Fibroblast of skin of right quadriceps (primary cell): ENCODE measurements at places on chromosomes 16 and 17.

DNA sequence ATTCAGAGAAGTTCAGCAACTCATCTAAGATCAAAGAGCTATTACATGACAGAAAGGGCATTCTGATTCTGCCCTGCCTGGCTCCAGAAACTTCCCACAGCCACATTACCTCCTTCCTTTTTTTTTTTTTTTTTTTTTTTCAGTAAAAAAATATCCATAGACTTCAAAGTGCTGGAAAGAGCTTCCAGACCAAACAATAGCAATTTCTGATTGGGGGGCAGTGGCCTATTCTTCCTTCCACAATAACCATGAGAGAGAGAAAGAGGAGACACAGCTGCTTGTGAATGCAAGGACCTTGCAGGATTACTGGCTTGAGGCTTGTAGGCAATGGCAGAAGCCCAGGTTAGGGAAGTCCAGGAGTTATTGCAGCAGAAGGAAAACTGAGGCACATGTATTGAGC lies 151.0 kb upstream of the TOX3 start:
- no peak for DNase-seq

DNA sequence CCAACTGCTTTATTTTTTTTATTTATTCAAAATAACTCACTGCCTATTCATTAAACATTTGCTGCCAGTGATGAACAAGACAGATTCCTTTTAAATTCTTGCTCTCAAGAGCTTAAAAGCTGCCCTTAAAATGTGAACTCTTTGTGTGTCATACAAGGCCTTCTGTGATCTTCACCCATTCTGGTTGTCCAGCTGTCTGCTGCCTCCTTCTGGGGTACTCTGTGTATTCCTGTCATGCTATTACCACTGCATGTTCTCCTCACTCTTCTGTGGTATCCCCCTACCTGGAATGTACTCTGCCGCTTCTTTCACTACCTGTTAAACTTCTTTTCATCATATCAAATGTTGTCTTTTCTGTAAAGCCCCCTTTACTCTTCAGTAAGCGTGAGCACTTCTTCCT lies 165.8 kb downstream of the CHD9 start:
- peak; percentile 28 for DNase-seq

GRCh38 chr17:7022781-7023571 lies at the start of gene BCL6B:
TSS of gene BCL6B (plus strand) at chr17:7023050. CDS start at chr17:7023672, 622 bp downstream.
- DNase-seq = no peak

DNA sequence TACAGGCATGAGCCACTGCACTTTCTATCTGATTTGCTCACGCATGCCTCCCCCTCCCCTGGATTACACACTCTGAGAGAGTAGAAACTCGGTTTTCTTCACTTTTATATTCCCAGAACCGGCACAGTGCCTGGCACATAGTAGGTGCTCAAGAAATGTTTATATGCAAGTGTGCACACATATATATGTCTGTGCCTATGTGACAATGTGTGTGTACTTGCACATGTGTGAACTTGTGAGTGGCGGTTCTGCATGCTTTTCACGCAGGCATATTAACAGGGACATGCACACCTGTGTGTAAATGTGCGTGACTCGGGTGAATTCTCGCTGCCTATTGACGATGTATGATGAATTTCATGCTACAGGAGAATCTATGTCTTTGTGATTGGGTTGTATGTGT lies 22.1 kb upstream of the IL21R start:
- no peak for DNase-seq

- no peak for DNase-seq
These were observed 2.3 kb upstream of the ZNF500 start for GRCh38 chr16:4769306-4769638.

DNA sequence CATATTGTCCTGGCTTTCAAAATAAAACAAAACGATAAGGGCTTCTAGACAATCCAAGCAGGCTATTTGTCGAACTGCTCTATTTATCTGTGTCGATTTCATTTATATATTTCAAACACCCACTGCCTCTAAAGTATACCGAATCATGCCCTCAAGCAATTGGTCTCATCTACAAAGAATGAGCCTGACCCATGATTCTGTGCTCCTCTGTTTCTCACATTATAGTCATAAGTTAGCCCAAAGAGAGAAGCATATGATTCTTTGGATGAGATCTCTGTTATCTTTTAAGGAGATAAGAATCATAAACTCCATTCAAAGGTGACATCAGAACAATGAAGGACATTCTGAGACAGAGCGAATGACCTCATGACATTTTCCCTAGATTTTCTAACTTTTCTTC lies 191.1 kb downstream of the MAP2K6 start:
- no peak for DNase-seq

GRCh38 chr16:9384141-9384540 lies 292.7 kb downstream of the HAPSTR1 start:
- no peak for DNase-seq

DNA sequence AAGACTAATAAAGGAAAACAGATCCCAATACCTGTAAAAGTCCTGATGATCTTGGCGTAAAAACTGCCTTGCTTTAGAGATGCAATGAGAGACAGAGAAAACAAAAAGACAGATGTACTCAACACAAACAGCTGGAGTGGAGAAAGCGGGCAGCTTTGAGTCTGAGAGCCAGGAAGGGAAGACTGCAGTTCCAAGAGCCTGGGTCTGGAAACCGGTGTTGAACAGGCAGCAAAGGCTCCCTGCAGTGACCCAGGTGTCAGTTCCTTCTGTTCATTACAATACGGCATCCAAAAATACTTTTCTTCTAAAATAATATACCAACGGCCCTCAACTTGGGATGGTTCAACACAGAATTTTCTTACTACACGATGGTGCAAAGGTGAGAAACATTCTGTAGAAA lies 29.6 kb downstream of the VPS53 start:
- no peak for DNase-seq

GRCh38 chr16:80666378-80667250 lies 125.8 kb downstream of the DYNLRB2 start:
- no peak for DNase-seq
